ENCODE measurements at places on chromosomes 1 and 21. TPM values are rescaled to one million over a fixed set of nuclear protein-coding genes. Genes with fewer than 3 reads are reported as not detected.

Gene OR10Z1
- total RNA-seq: not detected

Gene SRGAP2
- total RNA-seq: 58.0 TPM

Gene COL9A2
- total RNA-seq: 0.30 TPM

Gene GBP6
- total RNA-seq: not detected

Gene CCDC190
- not detected for total RNA-seq

Gene BCL2L15
- total RNA-seq: not detected

Gene AMIGO1
- total RNA-seq: 7.2 TPM

Gene UBE2Q1
- total RNA-seq: 72.6 TPM

Gene RNF223
- not detected for total RNA-seq

Gene C1orf115
- 0.52 TPM for total RNA-seq

GRCh38 chr1:34406833-34407539 is 230.3 kb downstream of the C1orf94 start:
- H3K4me3 ChIP-seq: no peak overlapping the region
- DNase-seq: no peak
- no peaks in the 10 kb centered on the region for H3K4me1 ChIP-seq
- H3K27me3 ChIP-seq: no peaks in the 10 kb centered on the region
- H3K27ac ChIP-seq: no peak overlapping the region

GRCh38 chr1:239426821-239427475 is 40.6 kb downstream of the CHRM3 start:
- H3K4me1 ChIP-seq: peaks cover 34% of the 10 kb centered on the region
- H3K27ac ChIP-seq: no peak overlapping the region
- H3K4me3 ChIP-seq: no peak overlapping the region

DNA sequence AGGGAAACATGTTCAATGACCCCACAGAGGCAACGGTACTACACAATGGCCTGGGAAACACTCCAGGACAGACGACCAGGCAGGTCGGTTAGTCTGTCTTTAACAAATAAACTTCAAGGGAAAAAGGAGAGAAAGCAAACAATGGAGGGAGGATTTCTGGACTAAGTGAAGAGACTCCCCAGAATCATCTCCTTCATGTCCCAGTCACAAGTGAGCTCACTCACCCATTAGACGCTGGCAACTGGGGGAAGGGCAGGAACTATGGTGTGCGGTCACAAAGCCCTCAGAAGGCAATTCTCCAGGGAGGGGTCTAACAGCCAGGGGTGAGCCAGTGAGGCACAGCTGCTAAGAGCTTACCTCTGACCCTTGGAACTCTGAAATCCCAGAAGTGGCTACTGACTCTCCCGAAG is 55.7 kb upstream of the NADK start:
- peaks cover 35% of the 10 kb centered on the region for H3K4me1 ChIP-seq
- no peaks in the 10 kb centered on the region for H3K27me3 ChIP-seq
- peaks cover 32% of the 10 kb centered on the region for H3K36me3 ChIP-seq
- peak overlapping the region; percentile 34 for H3K27ac ChIP-seq

- DNase-seq: no peak
- no peak overlapping the region for H3K27ac ChIP-seq
- no peaks in the 10 kb centered on the region for H3K36me3 ChIP-seq
- no peaks in the 10 kb centered on the region for H3K4me1 ChIP-seq
- H3K27me3 ChIP-seq: no peaks in the 10 kb centered on the region
Observed at GRCh38 chr1:236413688-236414087, 19.6 kb downstream of the EDARADD start.

GRCh38 chr1:189036628-189037027 is 1441.0 kb downstream of the BRINP3 start:
- H3K4me3 ChIP-seq: no peak overlapping the region
- no peaks in the 10 kb centered on the region for H3K36me3 ChIP-seq
- H3K27ac ChIP-seq: no peak overlapping the region
- H3K4me1 ChIP-seq: no peaks in the 10 kb centered on the region

DNA sequence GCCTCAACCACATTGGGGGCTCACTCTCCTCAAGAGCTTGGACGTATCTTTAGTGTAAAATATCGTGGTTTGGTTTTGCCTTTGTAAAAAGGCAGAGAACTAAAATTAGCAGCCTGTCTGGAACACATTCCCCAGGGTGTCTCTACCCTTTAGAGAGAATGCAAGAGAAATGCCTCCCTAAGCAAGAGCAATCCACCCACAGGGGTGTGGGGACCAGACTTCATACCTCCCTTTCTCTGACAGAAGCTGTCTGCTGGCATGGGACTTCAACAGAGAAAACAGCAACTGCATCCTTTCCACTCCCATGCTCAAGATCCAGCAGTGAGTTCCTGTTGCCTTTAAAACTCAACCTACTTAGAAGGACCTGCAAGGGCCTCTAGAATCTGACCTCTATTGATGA is 27.9 kb upstream of the TNR start:
- no peak overlapping the region for H3K4me3 ChIP-seq
- no peak overlapping the region for H3K27ac ChIP-seq
- peaks cover 1% of the 10 kb centered on the region for H3K27me3 ChIP-seq
- H3K36me3 ChIP-seq: peaks cover 5% of the 10 kb centered on the region
- H3K4me1 ChIP-seq: no peaks in the 10 kb centered on the region
- DNase-seq: no peak

GRCh38 chr1:192873836-192874235 is 65.0 kb downstream of the RGS2 start:
- DNase-seq: no peak
- no peaks in the 10 kb centered on the region for H3K4me1 ChIP-seq
- H3K4me3 ChIP-seq: no peak overlapping the region
- H3K27me3 ChIP-seq: peaks cover 12% of the 10 kb centered on the region
- no peaks in the 10 kb centered on the region for H3K36me3 ChIP-seq
- no peak overlapping the region for H3K27ac ChIP-seq

- no peak overlapping the region for H3K27ac ChIP-seq
- H3K27me3 ChIP-seq: peaks cover 41% of the 10 kb centered on the region
- DNase-seq: no peak
- H3K4me3 ChIP-seq: no peak overlapping the region
- no peaks in the 10 kb centered on the region for H3K4me1 ChIP-seq
- H3K36me3 ChIP-seq: no peaks in the 10 kb centered on the region
Observed at GRCh38 chr1:11616766-11617165, 37.5 kb downstream of the FBXO2 start.

- H3K27ac ChIP-seq: no peak overlapping the region
- H3K27me3 ChIP-seq: peaks cover 5% of the 10 kb centered on the region
- H3K4me3 ChIP-seq: no peak overlapping the region
- no peak for DNase-seq
Observed at GRCh38 chr1:40160806-40161124, 422 bp upstream of the RLF start.

- DNase-seq: peak; percentile 28
- H3K4me3 ChIP-seq: no peak overlapping the region
- peaks cover 14% of the 10 kb centered on the region for H3K36me3 ChIP-seq
- H3K27me3 ChIP-seq: no peaks in the 10 kb centered on the region
- peaks cover 20% of the 10 kb centered on the region for H3K4me1 ChIP-seq
- H3K27ac ChIP-seq: peak overlapping the region; percentile 67
Observed at GRCh38 chr21:43034101-43034500, 41.5 kb downstream of the CBS start.

GRCh38 chr1:37031429-37031828 is 2.9 kb downstream of the GRIK3 start:
- peaks cover 12% of the 10 kb centered on the region for H3K27me3 ChIP-seq
- no peak overlapping the region for H3K27ac ChIP-seq
- no peaks in the 10 kb centered on the region for H3K36me3 ChIP-seq

- H3K4me3 ChIP-seq: no peak overlapping the region
- H3K27ac ChIP-seq: no peak overlapping the region
- peaks cover 13% of the 10 kb centered on the region for H3K36me3 ChIP-seq
- H3K4me1 ChIP-seq: peaks cover 6% of the 10 kb centered on the region
Observed at GRCh38 chr1:9785406-9785805, 38.4 kb downstream of the CLSTN1 start.

DNA sequence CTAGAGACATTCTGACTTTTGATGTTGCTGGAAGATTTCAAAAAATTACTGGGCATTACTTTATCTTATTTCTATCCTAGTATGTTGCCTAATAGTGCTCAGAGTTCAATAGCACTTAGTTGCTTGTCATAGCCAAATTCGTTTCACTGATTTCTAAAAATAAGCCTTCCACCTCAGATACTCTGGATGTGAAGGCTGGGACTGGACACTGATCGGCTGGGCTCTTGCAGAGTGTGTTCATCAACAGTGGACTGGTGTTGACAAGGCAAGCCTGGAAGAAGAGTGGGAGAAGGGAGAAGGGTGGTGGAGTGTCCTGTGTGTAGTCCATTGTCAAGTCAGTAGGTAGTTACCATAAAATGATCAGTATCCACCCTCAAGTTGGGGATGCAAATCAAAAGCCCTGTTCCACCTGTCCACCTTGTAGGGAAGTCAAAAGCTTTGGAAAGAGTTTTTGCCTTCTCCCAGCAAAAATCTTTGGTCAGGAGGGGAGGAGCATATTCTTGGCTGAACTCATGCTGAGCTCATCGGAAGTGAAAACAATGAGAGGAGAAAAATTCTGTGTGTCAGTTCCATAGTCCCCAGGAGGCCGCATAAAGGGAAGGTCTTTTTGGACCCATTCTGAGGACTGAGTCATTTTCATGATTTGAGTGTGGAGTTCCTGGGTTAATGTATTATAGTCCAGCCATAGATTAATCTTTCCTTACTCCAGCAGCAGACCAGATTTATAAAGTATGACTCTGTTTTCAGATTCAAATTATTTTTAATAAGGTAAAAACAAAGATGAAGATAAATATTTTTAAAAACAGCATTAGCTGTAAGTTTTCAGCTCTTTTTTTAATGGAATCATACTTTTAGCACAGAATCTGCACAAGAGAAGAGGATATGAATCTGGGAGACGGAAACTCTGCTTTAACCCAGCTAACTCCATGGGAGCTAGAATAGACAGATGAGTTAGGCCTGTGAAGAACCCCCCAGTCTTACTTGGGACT is 99.5 kb upstream of the BMP8A start:
- H3K4me3 ChIP-seq: peak overlapping the region; percentile 75
- DNase-seq: peak; percentile 87
- peaks cover 77% of the 10 kb centered on the region for H3K4me1 ChIP-seq
- peaks cover 4% of the 10 kb centered on the region for H3K27me3 ChIP-seq
- H3K27ac ChIP-seq: peak overlapping the region; percentile 87

GRCh38 chr21:16243396-16243795 is 513.6 kb downstream of the USP25 start:
- no peaks in the 10 kb centered on the region for H3K36me3 ChIP-seq
- H3K4me1 ChIP-seq: no peaks in the 10 kb centered on the region
- H3K27ac ChIP-seq: no peak overlapping the region
- peaks cover 2% of the 10 kb centered on the region for H3K27me3 ChIP-seq

DNA sequence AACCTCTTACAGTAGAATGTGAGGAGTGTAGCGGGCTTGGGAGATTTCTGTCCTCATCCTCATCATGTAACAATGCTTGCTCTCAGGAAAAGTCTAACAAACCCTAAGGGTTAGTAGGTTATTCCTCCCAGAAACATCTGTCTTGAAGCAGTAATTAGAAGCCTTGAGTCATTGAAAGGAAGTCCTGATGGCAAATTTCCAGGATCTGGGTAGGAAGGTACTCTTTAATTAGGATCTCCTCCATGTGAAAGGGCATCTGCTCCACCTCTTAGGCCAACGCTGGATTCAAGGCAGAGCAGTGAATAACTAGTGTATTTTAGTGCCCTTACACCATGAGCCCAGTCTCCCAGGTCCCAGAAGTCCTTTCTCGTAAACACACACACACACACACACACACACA is 106.6 kb upstream of the BARHL2 start:
- H3K36me3 ChIP-seq: no peaks in the 10 kb centered on the region
- H3K4me3 ChIP-seq: no peak overlapping the region
- H3K27me3 ChIP-seq: peaks cover 3% of the 10 kb centered on the region
- DNase-seq: no peak
- no peaks in the 10 kb centered on the region for H3K4me1 ChIP-seq
- H3K27ac ChIP-seq: no peak overlapping the region

- no peak overlapping the region for H3K4me3 ChIP-seq
- H3K27ac ChIP-seq: no peak overlapping the region
- no peaks in the 10 kb centered on the region for H3K36me3 ChIP-seq
- H3K27me3 ChIP-seq: no peaks in the 10 kb centered on the region
Observed at GRCh38 chr1:193412748-193413147, 226.3 kb upstream of the B3GALT2 start.

GRCh38 chr1:72781038-72781437 is 498.7 kb upstream of the NEGR1 start:
- DNase-seq: no peak
- no peak overlapping the region for H3K4me3 ChIP-seq
- H3K27ac ChIP-seq: no peak overlapping the region
- H3K36me3 ChIP-seq: no peaks in the 10 kb centered on the region

DNA sequence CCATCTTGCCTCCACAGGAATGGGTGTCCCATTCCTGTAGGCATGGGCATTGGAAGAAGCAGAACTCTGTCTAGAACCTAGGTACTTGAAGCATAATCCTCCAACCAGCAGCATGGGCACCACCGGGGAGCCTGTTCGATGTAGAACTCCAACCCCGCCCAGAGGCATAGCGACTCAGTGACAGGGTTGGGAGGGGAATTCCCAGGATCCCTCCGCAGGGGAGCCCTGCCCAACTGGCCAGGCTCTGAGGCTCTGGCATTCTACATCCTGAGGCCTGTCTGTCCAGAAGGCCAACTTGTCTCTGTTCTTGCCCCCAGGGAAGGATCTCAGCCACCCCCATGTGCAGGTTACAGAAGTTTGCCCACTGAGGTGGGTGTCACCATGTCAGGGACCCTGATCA is 38.2 kb downstream of the CACNA1S start:
- no peaks in the 10 kb centered on the region for H3K36me3 ChIP-seq
- H3K27ac ChIP-seq: no peak overlapping the region
- H3K4me3 ChIP-seq: no peak overlapping the region
- H3K4me1 ChIP-seq: no peaks in the 10 kb centered on the region
- no peak for DNase-seq

- no peaks in the 10 kb centered on the region for H3K36me3 ChIP-seq
- H3K4me3 ChIP-seq: no peak overlapping the region
- H3K27me3 ChIP-seq: no peaks in the 10 kb centered on the region
- no peak for DNase-seq
- no peaks in the 10 kb centered on the region for H3K4me1 ChIP-seq
Observed at GRCh38 chr1:236451796-236452373, 57.8 kb downstream of the EDARADD start.

DNA sequence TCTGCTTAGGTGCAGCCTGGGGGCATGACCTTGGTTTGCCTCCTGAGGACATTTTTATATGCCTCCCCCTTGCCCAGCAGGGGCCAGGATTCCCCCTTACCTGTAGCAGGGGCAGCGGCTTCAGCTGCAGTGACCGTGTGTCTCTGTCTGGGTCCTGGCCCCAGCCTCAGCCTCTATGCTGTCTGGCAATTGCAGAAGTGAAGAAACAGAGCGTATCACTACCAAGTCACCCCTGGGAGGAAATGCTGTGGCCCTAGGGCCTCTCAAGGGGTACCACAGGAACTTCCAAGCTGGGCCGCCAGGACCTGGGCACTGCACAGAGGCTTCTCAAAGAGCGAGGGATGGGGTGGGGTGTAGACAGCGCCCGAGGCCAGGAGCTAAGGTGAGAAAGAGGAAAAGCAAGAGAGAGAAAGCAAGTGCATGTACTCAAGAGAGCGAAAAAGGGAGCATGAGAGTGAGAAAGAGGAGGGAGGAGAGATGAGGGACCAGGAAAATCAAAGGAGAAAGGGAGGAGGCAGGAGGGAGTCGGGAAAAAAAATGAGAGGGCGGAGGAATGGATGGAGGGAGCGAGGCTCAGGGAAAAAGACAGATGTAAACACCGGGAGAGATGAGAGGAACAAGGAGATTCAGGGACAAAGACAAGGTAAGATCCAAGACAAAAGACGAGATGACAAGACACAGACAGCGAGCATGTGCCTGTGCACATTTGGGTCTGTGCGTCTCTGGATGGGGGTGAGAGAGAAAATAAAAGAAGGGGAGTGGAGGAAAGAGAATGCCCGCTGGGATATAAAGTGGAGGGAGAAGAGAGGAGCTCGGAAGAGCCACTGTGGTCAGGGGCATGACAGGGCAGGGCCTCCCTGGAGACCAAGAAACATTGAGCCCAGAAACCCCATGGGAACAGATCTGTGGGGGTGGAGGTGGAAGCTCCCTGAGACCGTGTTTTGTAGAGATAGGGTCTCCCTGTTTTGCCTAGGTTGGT is at the start of gene PTAFR:
PTAFR (minus strand) TSS at position 199 of the 979 bp plus-strand sequence. CDS start 25,669 bp downstream, outside the sequence.
- peaks cover 3% of the 10 kb centered on the region for H3K27me3 ChIP-seq
- no peak within 1 kb of the TSS for H3K4me3 ChIP-seq
- DNase-seq: no peak
- no peaks in the 10 kb centered on the region for H3K36me3 ChIP-seq

Data from HFFc6 (cell line).